Activated CD4-positive, alpha-beta T cell treated with anti-CD3 and anti-CD28 coated beads, Interleukin-2, amount 10 ng/mL, durations not matched to agents 7 days and 5 days (primary cell): ENCODE measurements at places on chromosomes 13 and 19. TPM values are rescaled to one million over a fixed set of nuclear protein-coding genes. Genes with fewer than 3 reads are reported as not detected.

GRCh38 chr19:45484273-45484945, 12.4 kb downstream of the RTN2 start:
- no peaks in the 10 kb centered on the region for H3K36me3 ChIP-seq
- peaks cover 4% of the 10 kb centered on the region for H3K27me3 ChIP-seq
- no peak overlapping the region for H3K27ac ChIP-seq

DNA sequence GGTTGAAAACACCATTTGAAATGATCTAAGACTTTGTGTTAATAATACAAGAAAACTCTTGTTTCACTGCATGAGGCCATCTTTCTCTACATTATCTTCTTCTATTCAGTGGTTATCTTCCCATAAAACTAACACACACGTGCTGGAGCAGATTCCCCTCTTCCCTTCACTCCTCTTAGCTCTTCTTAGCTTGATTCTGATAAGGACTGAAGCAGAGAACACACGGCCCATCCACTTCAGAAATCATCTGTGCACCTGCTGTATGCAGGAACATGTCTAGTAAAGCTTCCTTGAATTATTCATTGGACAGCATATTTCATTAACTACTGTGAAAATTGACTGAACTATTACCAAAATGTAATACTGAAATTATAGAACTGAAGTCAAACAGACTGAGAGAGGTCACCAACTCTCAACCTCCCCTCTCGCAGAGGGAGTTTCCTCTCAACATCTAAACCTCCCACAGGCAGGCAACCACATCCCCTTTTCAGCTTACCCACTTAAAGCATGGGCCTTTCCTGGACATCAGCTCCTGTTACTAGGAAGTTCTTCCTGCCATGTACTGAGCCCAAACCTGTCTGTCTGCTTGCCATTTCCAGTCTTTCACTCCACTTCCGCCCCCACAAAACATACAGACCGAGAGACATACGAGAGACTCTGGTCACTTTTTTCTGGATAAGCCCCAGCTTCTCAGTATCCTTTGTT, 113.9 kb downstream of the CRYL1 start:
- peak; percentile 60 for DNase-seq
- H3K27ac ChIP-seq = peak overlapping the region; percentile 85
- H3K4me3 ChIP-seq = peak overlapping the region; percentile 42

GRCh38 chr19:11756965-11757364, 9.8 kb upstream of the ZNF441 start:
- H3K27ac ChIP-seq = no peak overlapping the region
- H3K4me1 ChIP-seq = no peaks in the 10 kb centered on the region
- H3K4me3 ChIP-seq = no peak overlapping the region
- no peaks in the 10 kb centered on the region for H3K36me3 ChIP-seq

The INSR gene
- total RNA-seq = 2.0 TPM
